CD4-positive, alpha-beta T cell (primary cell): ENCODE measurements at places on chromosomes 4 and X.
A peak's percentile ranks its signal among the peaks of the same experiment; 100 is the strongest.

GRCh38 chrX:131617182-131617581, 73.3 kb downstream of the OR13H1 start:
- no peak for DNase-seq

GRCh38 chr4:77852892-77853495, 9.6 kb upstream of the MRPL1 start:
- DNase-seq, result peak; percentile 92

DNA sequence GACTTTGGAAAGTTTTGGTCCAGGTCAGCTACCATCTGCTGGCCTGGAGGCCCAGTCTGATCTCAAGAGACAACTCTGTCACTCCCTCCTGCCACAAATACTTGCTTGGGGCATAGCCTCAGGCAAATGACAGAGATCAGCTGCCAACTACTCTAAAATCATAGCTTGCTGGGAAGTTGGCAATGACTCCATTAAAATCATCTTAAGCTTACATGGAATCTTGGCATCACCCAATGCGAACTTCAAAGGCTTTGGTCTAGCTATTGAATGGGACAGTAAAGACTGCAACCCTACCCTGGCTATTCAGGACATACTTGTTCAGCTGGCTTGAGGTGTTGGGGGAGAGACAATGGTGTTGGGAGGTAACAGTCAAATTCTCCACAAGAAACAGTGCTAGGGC, 7.0 kb upstream of the USO1 start:
- no peak for DNase-seq

GRCh38 chr4:158496030-158496741, 25.5 kb upstream of the RXFP1 start:
- DNase-seq, result no peak

DNA sequence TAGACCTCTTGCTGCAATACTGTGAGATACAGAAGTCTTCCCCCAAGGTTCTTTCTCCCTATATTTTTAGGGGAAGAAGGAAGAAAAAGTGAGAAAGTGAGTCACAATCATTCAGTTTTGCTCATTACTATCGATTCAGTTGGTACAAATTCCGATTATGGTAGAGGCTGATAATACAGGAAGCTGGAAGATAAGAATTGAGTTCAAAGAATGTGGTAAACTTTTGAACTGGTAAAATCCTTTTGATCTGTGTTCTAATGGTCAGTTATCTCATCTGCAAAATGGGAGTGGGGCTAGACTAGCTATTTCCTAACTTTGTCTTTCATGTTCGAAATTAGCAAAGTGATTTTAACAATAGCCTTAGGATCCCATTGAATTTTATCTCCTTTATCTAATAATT, 101.4 kb upstream of the FAT1 start:
- no peak for DNase-seq
